ENCODE measurements at places on chromosomes 7 and 10.

- no peak for DNase-seq
Observed at GRCh38 chr10:110263164-110263563, 41.6 kb downstream of the SMNDC1 start.

GRCh38 chr10:101330631-101331225 is 23.2 kb upstream of the BTRC start:
- DNase-seq, result no peak

- DNase-seq, result no peak
Observed at GRCh38 chr7:23538301-23538700, 6.5 kb upstream of the TRA2A start.

- no peak for DNase-seq
Observed at GRCh38 chr7:103660455-103661371, 214.7 kb upstream of the SLC26A5 start.

DNA sequence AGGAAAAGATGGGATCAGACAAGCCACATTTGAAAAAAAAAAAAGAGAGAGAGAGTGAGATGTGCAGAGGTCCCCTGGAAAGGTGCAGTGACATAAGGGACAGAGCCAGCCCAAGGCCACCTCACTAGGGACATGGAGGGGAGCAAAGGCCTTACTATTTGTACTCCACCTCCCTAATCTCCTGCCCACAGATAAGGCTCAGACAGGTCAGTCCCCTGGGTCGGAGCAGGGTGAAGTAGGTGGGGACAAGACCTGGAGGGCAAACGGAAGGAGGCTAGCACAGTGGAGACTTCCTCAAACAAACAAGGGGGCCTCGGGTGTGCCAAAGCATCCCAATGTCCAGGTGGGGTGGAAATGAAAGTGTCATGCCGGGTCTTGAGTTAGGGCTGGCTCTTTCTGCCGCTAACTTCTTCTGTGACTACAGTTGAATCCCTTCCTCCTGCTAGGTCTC is 7.0 kb downstream of the PRF1 start:
- DNase-seq, result no peak

DNA sequence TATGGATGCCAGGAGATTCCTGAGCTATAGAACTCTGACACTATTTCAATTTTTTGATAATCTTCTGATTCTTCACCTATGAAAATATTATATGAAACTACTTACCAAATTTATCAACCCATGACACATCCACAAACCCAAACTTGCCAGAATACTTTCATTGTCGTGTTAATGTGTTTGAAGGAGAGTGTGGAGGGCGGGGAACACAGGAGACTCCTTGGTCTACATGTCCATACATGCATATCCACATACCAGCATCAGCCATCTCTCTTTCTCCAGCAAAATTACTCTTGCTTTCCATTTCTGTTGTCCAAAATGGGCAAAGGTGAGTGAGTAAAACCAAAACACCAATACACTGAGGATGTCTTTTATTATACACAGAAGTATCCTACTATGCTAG is 23.5 kb upstream of the BPGM start:
- no peak for DNase-seq

DNA sequence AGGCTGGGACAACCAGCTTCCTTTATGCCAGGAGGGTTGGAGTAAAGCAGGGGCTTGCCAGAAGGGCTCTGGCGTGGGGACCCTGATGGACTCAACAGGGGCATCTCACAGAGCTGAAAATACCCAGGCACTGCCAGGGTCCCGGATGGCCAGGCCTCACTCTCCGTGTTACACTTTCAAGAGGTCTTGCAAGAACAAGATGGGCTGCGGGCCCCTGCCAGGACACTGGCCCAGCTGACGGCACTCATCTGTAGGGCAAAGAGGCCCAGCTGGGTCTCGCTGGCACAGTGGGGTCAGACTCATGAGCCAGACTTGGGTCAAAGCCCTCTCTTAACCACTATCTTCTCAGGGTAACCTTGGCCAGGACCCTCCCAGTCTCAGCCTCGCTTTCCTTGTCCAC is 90.9 kb downstream of the FAM53B start:
- DNase-seq, result no peak

DNA sequence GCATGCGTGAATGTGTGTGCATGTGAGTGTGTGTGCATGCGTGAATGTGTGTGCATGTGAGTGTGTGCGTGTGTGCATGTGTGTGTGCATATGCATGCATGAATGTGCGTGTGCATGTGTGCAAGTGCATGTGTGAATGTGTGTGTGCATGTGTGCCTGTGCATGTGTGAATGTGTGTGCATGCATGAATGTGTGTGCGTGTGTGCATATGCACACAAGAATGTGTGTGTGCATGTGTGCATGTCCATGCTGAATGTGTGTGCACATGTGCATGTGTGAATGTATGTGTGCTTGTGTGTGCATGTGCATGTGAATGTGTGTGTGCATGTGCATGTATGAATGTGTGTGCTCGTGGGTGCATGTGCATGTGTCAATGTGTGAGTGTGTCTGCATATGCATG is 42.1 kb upstream of the NUB1 start:
- DNase-seq, result no peak

GRCh38 chr7:92735707-92736106 is 100.7 kb downstream of the CDK6 start:
- DNase-seq, result no peak

DNA sequence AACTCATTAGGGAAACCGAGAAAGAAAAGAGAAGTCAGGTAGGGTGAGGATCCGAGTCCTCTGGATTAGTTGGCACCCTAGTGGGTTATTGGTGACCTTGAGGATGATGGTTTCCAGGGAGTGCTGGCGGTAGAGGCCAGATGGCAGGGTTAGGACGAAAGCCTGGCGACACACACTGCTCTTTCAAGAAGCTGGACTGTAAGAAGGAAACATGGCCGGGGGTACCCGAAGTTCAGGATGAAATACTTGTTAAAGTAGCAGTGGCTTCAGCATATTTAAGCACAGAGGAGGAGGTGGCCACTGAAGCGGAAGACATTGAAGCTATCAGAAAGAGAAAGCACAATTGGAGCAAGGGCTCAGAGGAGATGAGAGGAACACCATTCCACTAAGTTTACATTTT is 224.6 kb downstream of the RELN start:
- DNase-seq, result no peak

DNA sequence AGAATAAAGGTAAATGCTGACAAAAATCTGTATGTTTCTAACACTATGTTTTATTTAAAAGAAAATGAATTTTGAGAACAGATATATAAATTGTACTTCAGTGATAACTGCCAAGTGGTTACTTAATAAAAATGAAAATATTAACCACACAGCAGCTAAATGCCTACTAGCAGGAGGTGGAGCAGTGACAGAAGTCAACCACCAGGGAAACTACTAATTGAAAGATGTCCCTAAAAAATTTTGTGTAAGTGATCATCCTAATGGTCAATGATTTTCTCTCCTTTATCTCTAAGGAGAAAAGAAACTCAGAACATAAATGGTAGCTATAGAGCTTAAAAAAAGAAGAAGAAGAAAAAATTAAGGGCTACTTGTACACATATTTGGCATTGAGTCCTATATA is 22.9 kb downstream of the WNT16 start:
- DNase-seq, result no peak

DNA sequence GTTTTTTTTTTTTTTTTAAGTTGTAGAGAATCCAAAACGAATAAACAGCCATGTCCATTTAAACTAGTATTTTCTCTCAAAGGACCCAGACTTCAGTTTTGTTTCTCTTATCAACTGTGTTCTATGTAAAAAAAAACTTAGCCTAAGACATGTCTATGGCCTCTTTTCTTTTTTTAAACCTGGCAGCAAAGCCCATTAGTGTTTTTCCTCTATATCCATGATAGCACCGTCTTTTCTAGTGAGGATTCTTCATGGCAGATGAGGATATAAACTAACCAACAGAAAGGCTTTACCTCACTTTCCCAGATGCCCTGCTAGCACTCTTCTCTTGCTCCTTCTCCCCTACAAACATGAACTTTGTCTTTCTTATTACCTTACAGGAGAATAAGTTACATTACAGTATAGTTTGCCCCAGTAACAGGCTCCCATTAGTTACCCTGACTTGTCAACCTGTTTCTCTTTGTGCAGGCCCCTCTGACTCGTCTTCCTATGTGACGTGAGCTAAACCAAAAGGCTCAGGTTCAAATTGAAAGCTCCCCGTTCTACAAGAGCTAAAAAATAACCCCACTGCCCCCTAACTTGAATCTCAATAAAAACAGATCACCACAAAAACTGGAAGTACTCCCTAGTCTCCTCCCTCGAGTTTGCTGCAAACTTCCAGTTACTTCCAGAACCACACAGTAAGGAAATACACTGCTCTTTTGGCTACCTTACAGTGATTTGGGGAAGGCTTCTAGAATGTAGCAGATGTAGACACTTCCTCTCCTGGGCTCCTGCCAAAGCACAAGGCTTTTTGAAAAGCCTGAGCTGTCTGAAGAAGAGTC is 20.1 kb downstream of the P4HA1 start:
- DNase-seq, result peak; percentile 56

GRCh38 chr10:98391065-98391464 is 23.9 kb downstream of the PYROXD2 start:
- no peak for DNase-seq

DNA sequence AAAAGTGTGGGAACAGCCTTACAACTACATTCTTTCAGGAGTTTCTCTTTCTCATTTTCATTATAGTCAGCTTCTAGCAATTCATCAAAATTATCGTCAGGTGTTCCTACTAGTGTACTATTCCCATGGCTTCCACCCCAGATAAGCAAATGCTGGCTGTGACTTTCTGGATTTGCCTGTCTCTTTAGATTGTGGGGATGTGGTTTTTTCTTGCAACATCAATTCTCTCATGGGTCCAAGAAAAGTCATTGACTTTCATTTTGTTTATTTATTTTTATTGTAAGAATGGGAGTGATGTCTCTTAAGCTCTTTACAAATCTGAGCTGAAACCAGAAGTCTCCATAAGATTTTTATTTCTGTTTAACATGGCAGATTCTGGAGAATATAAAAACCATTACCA is 349.7 kb upstream of the SEMA3C start:
- no peak for DNase-seq

Data from GF-D8 (cell line).